ENCODE measurements at places on chromosomes 1 and 21.

DNA sequence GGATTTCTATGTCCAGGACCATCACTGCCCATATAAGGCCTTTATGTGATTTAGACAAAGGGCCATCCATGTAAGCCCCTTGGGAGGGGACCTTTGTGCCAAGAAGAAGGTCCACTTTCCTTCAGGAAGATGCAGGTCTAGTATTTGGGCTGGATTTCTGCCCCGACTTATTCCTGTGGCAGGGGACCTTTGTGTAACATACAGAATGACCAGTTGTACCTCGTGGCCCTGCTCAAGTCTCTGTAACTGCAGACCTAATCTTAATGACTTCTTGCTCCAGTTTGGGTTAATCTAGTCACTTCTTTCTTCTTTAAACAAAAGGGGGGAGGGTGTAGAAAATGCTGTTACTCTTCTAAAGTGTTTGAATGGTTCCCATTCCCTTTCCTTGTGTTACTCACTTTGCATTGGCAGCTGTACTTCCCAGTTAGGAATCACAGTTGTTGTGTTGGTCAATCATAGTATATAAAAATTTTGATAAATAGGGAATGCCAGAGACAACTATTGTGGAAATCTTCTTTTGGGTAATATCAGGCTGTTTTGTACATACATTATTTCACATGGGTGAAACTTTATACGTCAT is 54.2 kb downstream of the MIGA1 start:
- no peak for DNase-seq

GRCh38 chr1:221886743-221887414 is 145.0 kb upstream of the DUSP10 start:
- no peak for DNase-seq

GRCh38 chr1:181910905-181911304 is 150.6 kb downstream of the ZNF648 start:
- no peak for DNase-seq

DNA sequence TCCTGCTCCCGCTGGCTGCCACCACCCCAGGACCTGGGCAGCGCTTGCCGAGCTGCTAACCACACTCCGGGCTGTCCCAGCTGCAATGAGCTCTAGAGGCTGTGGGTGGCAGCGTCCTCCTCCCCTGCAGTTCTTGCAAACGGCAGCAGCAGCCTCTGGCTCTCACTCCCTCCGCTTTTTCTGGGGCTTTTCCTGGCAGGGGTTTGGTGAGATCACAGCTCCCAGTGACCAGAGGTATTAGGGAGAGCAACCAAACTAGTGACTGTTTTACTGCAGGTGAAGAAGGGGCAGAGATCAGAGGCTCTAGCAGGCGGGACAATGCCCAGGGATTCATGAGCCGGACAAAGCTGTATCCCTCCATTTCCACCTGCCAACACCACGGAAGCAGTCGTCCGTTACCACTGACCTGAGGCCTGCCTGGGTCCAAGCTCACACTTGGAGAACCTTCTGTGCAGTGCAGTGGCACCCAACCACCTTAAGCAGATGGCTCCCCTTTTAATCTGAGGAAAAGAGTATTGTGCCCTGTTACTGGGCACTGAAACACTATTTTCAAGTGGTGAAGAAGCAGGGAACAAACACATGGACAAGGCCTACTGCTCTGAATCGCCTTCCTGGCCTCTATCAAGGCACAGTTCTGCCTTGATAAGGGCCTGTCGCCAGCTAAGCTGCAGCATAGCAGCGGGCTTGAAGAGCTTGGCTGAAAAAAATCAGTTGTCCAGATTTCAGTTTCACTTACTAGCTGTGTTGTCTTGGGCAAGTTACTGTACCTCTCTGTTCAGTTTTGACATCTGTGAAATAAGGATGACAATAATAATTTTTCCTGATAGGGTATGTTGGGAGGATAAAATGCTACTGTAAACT is at the start of gene F5:
F5 (minus strand) TSS at position 87 of the 861 bp plus-strand sequence. CDS start 95 bp downstream, outside the sequence.
- peak; percentile 65 for DNase-seq

DNA sequence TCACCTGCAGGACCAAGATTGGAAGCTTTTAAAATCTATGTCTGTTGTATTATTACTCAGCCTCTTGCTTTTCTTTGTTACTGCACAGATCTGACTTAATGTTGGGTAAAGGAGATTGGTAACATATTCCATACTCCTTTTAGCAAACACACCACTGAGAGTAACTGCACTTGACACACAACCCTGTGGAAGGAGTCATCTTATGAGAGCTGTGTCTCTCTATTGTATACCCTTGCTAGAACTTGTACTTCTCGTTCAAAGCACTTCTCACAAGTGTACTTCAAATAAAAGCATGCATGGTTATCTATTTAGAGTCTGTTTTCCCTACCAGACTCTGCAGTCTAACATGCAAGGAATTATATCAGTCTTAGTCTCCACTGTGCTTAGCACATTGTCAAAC is 813.4 kb downstream of the ADGRL2 start:
- DNase-seq = no peak

GRCh38 chr1:235588156-235588555 is 61.4 kb downstream of the GNG4 start:
- DNase-seq = no peak

DNA sequence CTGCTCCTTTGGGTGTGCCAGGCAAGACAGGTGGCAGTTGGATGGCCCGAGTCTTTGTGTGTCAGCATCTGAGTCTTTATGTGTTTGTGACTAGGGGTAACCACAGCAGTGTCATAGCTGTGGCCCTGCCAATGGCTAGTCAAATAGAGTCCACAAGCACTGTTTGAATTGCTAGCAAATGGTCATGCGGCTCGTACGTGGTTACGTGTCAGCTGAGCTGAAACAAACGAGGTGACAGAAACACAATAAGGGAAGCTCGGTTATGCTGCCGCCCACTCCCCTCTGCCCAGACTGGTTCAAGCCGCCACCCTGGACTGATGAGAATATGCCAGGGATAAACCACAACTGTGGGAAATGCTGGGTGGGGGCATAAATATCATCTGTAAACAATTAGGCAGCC is 174.3 kb upstream of the LMO4 start:
- no peak for DNase-seq

- DNase-seq = no peak
These were observed 806.4 kb downstream of the USP25 start for GRCh38 chr21:16536140-16536539.

- no peak for DNase-seq
These were observed 55.9 kb downstream of the MACO1 start for GRCh38 chr1:25486602-25487001.
